AG10803 (cell line): ENCODE measurements at places on chromosomes 3 and 15.
A peak's percentile ranks its signal among the peaks of the same experiment; 100 is the strongest.

DNA sequence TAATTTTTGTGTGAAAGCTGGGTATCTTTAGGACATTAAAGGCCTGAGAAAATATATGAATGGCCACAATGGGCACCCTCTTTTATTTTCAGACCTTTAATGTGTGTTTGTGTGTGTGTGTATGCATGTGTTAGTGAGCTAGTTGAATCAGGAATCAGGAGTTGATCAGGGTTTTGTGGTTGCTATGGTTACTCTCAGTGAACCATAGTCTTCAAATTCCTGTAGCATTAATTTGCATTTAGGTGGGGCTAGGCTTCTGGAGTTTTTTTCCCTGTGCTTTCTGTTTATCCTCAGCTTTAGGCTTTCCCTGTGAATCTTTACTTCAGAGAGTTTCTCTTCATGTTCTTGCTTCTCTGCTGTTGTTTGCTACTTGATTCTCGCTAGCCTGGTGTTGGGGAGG is 122.0 kb upstream of the ONECUT1 start:
- DNase-seq = no peak

GRCh38 chr3:62051506-62051905 is 321.8 kb downstream of the FEZF2 start:
- DNase-seq = peak; percentile 11

- DNase-seq = no peak
Measured at GRCh38 chr3:184540777-184541681, 20.6 kb upstream of the EPHB3 start.

GRCh38 chr15:51380999-51381806 is 39.7 kb downstream of the GLDN start:
- DNase-seq = peak; percentile 66

GRCh38 chr3:16982460-16982859 is 97.7 kb downstream of the PLCL2 start:
- no peak for DNase-seq

GRCh38 chr15:85730001-85730820 is 64.5 kb downstream of the KLHL25 start:
- DNase-seq = peak; percentile 69

DNA sequence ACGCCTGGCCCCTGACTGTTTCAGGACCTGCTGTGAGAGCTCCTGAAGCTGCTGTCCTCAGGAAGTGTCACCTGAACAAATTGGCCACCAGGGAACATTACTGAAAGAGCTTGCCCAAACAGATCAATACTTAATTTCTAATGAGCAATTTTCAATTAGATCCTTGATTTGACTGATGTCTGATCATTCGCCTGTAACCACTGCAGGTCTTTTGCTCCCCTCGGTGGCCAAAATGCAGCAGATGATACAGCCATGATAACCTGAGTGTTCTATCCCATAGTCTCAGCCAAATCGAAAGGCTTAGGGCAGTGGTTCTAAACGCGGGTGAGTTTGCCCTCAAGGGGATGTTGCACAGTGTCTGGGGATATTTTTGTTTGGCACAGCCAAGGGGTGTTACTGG is 57.6 kb upstream of the MEX3B start:
- no peak for DNase-seq

- DNase-seq = peak; percentile 3
Measured at GRCh38 chr3:17398959-17399551, 343.4 kb downstream of the TBC1D5 start.

DNA sequence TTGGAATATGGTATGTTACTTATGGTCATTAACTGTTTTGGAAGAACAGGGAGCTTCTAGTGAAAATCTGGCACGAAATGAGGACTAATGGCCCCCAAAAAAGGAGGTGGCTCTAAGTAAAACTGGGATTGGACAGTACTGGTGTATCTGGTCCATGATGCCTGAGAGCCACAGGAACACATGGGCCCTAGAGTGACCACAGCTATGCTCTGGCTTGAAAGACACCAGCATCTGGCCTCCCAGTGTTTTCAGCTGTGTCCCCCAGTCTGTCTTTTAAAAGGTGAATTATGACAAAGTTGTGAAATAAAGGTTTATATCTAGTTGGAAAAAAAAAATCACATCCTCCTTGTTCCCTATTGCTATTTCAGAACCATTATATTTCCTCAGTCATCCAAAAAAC is 64.5 kb downstream of the GSK3B start:
- peak; percentile 48 for DNase-seq

GRCh38 chr3:113685956-113686721 is 10.3 kb downstream of the USF3 start:
- peak; percentile 67 for DNase-seq

DNA sequence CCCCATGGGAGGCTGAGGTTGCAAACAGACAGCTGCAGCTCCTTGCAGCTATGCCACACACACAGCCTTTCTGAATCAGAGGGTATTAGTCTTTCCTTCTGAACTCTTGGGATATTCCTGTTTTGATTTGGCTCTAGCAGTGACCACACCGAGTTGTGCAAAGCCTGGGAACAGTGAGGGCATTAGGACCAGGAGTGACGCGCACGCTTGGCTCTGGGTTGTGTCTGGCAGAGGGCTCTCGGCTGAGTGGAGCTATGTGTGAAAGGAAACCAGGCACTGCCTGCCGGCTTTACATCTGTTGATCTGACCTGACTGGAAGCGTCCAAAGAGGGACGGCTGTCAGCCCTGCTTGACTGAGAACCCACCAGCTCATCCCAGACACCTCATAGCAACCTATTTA is at the start of gene GALNT15:
GALNT15 (plus strand) TSS at position 292 of the 400 bp plus-strand sequence. CDS start 472 bp downstream, outside the sequence.
- peak; percentile 98 for DNase-seq

DNA sequence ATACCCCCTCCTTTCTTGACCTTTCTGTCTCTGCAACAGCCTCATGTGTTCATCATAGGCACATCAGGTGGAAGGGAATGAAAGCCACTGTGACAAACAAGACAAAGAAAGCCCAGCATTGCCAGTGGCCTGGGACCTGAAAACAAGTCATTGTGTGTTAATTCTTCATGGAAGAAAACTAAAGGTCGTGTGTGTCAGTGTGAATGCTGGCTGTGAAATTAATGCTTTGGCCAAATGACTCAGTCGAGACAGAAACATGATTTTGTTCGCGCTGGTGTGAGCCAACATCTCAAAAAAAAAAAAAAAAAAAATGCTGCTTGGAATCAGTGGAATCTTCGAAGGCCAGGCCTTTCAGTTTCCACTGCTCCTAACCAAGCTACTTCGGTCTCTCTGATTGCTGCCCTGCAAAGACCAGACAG is 386.5 kb upstream of the PROK2 start:
- peak; percentile 79 for DNase-seq

- DNase-seq = no peak
Measured at GRCh38 chr15:25694239-25694584, 168.9 kb downstream of the ATP10A start.

DNA sequence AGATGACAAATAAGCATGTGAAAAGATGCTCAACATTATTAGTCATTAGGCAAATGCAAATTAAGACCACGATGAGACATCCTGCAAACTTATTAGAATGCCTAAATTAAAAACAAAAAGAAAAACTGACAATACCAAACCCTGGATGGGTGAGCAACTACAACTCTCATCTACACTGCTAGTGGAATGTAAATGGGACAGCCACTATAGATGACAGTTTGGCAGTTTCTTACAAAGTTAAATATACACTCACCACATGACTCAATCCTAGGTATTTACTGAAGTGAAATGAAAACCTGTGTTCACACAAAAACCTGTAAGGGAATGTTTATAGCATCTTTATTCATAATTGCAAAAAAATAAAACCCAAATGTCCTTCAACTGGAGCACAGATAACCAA is 74.7 kb downstream of the NPTN start:
- no peak for DNase-seq

DNA sequence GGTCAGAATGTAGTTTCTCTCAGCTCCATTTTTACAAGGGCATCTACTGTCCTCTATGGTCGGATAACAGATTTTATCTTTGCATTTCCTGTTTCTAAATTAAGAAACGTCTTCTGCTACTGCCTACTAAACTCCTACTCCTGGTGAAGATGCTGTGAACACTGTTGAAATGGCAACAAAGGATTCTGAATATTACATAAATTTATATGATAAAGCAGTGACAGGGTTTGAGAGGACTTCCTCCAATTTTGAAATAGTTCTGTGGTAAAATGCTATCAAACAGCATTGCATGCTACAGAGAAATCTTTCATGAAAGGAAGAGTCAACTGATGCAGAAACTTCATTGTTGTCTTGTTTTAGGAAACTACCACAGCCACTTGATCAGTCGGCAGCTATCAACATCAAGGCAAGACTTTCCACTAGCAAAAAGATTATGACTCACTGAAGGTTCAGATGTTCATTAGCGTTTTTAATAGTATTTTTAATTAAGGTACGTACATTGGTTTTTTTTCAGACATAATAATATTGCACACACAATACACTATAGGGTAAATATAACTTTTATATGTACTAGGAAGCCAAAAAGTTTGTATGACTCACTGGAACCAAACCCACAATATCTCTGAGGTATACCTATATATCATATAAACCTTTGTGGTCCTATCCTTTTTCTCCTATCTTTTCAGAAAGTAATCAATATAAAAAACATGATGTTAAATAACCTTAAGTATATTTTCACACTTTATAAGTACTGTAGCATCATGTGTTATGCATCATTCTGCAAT is 156.1 kb downstream of the STAG1 start:
- no peak for DNase-seq

DNA sequence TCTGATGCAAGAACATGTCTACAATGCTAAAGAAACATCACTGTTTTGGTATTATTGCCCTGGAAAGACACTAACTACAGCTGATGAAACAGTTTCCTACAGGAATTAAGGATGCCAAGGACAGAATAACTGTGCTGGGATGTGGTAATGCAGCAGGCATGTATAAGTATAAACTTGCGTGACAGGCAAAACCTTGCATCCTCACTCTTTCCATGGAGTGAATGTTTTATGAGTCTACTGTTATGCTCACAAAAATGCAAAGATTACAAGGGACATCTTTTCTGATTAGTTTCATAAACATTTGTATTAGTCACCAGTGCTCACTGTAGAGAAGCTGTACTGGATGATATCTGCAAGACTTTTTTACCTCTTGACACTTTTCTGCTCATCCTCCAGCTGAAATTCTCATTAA is 143.6 kb downstream of the NAALADL2 start:
- DNase-seq = peak; percentile 99

DNA sequence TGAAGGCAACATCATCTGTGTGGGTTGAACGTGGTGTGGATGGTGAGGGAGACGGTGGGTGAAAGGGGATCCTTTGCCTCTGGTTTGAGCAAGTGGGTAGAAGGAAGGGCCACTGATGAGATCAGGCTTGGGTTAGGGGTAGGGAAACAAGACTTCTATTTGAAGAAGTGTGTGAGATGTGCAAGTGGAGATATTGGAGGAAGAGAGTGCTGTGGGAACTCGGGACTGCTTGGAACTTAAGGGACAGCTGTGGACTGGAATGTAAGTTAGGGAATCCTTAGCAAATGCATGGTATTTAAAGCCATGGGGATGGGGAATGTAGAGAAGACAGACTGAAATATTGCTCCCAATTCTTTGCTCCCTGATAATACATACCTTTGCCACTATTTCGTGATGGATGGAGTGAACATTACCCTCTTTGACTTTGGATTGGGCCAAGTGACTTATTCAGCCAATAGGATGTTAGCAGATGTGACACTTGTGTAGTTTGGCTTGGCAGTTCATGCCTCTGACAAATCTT is 30.2 kb upstream of the AMOTL2 start:
- DNase-seq = peak; percentile 68

DNA sequence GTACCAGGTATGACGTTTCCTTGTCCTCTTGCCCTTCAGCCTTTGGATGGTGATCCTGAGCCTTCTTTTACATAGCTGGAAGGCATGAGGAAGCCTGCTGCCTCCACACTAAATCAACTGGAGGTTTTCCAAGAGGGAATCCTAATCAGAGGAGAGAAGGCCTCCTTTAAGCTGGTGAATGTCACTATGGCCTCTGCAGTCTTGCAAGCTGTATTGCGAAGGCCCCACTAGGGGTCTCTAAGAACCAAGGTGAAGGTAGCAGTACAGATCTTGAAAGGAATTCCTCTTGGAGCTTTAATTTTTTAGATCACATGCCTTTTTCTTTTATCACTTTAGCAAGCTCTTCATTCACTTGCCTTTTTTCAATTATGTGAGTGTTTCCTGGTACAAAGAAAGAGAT is 119.2 kb downstream of the GHSR start:
- DNase-seq = no peak

- peak; percentile 97 for DNase-seq
Measured at GRCh38 chr3:10366651-10367101, 45.8 kb upstream of the SEC13 start.

DNA sequence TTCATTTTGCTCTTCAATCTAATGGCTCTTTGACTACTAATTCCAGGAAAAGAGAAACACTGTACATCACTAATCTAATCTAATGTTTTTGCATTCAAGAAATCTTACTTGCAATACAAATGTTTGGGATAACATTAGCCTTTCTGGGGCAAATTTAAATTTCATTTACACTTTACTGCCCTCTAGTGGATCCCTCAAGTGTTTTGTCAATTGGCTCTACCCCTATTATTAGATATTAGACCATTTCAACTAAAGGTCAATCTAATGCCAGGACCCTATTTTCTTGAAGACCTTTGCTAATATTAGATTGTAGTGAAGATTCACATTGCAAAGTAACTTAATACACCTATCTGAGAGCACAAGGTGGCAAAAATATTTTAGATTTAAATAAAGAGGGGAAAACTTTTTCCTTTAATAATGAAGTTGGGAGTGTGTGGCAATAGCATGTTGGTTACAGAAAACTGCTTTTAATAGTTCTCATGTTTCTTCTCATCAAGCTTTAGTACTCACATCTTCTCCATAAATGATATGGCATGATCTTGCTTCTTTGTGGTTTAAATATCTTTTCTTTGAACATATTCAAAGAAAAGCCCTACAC is 5.0 kb downstream of the C2CD4A start:
- peak; percentile 55 for DNase-seq

- no peak for DNase-seq
Measured at GRCh38 chr15:87582169-87582568, 674.4 kb downstream of the NTRK3 start.

- peak; percentile 94 for DNase-seq
Measured at GRCh38 chr3:50264383-50264963, 4.5 kb upstream of the SEMA3B start.

DNA sequence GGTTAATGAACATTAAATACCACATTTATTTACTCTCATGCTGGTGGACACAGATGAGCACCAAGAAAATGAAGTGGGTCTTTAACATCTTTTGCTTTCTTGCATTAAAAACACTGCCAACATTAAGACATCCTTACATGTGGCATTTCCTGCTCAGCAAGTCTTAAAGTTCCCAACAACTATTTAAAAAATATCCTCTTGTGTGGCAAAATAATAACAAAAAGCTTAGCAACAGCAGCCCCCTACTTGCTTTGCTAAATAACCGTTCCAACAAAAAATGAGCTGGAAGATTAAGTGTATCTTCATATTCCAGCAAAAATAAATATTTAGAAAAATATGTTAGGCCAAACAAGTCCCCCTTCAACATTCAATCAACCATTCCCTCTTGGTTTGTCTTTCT is 93.1 kb downstream of the SUCLG2 start:
- DNase-seq = no peak
